ENCODE measurements at places on chromosomes 12 and 14.

GRCh38 chr14:63650256-63650952, 8.7 kb upstream of the WDR89 start:
- DNase-seq = peak; percentile 50

GRCh38 chr14:96497586-96497985, 4.6 kb upstream of the PAPOLA start:
- DNase-seq = no peak

- no peak for DNase-seq
These were observed 4.3 kb downstream of the P2RX4 start for GRCh38 chr12:121214166-121214777.

GRCh38 chr12:105279460-105280056, 43.6 kb upstream of the APPL2 start:
- DNase-seq = peak; percentile 40

- no peak for DNase-seq
These were observed 26.5 kb downstream of the NUDT4 start for GRCh38 chr12:93403988-93404803.

DNA sequence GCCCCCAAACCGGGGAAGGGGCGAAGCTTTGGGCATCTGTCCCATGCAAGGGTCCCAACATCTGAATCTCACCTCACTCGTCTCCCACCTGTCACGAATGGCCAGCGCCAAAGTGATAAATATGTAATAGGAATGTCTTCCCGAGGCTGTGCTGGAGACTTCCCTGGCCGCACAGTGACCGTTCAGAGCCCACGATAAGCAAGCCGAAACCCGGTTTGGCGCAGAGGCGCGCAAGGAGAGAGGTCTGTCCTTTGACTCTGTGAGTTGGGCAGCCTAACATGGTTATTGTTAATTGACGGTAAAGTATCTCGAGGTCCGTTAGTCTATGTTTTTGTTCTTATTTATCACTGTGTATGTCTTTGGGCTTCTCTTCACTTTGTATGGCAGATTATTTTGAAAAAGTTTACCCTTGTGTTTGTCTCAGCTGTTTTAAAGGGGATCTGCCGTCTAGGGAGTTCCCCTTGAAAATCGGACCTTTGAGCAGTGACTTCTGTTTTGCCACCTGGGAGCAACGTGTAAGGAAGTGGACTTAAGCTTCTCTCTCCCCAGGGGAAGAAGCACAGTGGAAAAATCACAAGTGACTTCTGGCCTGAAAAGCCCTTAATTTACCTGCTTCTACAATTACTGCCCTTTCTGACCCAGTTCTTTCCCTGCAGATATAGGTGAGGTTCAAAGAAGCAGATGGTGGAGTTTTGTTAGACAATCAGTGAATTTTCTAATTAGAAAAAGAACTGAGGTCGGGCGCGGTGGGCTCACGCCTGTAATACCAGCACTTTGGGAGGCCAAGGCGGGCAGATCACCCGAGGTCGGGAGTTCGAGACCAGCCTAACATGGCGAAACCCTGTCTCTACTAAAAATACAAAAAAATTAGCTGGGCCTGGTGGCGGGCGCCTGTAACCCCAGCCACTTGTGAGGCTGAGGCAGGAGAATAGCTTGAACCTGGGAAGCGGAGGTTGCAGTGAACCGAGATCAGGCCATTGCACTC, 1.1 kb upstream of the TM9SF1 start:
- DNase-seq = no peak

Data from effector memory CD8-positive, alpha-beta T cell (primary cell).